ENCODE measurements at places on chromosomes 4 and X.

DNA sequence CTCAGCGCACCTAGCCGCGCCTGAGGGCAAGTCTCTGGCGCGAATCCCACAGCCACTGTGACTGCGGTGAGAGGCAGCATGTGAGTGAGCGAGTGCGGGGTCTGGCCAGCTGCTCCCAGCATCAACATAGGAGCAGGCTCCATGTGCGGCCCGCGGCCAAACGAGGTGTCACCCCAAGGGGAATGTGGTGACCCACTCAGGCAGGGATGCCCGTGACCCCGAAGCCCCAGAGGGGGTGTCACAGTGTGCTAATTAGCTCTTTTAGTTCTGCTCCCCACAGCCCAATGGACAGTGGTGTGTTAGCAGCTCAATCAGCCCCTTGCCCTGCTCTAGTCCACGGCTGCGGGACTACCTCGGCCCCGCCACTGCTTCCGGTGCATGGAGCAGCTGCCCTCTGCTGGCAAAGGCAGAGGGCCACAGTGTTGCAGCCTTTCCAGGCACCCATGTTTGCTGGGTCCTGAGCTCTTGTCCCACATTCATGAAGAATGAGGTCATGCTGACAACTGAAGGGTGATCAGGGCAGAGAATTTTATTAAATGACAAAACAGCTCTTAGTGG, 61.4 kb downstream of the AGA start:
- DNase-seq = no peak

DNA sequence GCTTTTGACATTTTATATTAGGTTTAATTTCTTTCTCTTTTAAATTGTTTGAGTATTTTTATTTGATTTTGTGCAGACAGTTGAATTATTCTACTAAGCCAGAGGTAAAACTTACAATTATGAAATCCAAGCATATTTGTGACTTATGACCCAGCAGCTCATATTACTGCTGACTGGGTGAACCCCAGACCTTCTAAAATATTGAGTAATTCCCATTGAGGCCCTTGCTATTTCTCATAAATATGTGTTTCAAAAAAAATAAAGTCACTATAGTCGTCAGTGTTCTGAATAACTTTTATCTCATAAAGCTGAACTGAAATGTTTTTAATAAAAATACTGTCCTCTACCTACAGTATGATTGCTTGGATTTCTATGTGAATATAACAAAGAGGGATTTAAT, 303.1 kb downstream of the IQCM start:
- DNase-seq = no peak

GRCh38 chr4:25953740-25954139, 39.7 kb downstream of the SMIM20 start:
- peak; percentile 6 for DNase-seq

GRCh38 chr4:5874811-5875449, 18.0 kb downstream of the CRMP1 start:
- no peak for DNase-seq

DNA sequence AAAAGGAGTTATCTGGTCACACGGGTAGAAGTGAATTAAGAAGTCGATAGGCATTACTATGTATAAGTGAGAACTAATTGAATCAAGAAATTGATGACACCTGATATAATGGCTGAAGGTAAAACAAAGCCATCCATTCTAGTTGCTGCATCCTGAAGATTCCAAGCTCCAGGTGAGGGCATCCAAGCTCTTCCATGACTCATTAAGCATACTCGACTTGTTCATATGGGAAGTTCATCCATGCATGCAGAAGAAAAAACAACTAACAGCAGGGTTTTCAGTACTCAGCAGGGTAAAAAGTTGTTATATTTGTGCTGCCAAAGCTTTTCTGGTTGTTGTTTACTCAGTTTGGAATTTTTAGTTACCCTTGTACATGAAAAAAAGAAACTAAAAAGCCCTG, 508.0 kb upstream of the CXorf51A start:
- no peak for DNase-seq
